AML-193 (cell line): ENCODE measurements at places on chromosomes 7 and 10.

- DNase-seq, result no peak
Observed at GRCh38 chr7:134905375-134905774, 80.9 kb upstream of the AGBL3 start.

- DNase-seq, result no peak
Observed at GRCh38 chr10:792083-792791, 102.8 kb upstream of the DIP2C start.

DNA sequence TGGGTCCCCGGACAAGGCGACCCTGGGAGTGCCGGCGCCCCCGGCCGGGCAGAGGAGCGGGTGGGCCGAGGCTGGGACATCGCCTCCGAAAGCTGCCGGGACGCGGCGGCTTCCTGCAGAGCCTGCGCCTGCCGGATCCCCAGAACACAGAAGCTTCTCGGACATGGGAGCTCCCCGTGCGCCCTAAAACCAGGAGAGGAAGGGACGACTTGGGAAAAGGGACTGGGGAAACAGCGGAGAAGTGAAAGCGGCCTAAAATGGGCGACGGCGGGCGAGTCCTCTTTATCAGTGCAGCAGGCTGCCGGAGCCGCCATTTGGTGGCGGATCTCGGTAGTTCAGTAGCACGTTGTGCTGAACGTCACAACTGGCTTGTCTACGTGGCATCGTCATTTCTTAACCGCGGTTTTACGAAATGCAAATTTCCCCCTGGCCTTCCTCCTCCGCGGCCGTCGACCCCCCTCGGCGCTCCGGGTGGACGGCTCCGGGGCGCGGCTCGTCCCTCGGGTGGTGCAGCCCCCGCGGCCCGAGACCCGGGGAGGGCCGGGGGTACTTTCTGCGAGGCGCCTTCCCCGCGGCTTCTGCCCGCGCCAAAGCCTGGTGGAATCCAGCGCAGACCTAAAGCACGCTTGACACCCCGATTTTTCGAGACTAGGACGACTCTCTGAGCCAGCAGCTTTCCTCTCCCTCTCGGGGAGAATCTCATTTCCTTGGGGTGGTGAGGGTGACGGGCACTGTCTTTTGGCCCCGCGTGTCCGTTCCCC lies 9.9 kb upstream of the SPAG6 start:
- no peak for DNase-seq

- DNase-seq, result no peak
Observed at GRCh38 chr10:52639652-52640051, 132.9 kb downstream of the MBL2 start.

DNA sequence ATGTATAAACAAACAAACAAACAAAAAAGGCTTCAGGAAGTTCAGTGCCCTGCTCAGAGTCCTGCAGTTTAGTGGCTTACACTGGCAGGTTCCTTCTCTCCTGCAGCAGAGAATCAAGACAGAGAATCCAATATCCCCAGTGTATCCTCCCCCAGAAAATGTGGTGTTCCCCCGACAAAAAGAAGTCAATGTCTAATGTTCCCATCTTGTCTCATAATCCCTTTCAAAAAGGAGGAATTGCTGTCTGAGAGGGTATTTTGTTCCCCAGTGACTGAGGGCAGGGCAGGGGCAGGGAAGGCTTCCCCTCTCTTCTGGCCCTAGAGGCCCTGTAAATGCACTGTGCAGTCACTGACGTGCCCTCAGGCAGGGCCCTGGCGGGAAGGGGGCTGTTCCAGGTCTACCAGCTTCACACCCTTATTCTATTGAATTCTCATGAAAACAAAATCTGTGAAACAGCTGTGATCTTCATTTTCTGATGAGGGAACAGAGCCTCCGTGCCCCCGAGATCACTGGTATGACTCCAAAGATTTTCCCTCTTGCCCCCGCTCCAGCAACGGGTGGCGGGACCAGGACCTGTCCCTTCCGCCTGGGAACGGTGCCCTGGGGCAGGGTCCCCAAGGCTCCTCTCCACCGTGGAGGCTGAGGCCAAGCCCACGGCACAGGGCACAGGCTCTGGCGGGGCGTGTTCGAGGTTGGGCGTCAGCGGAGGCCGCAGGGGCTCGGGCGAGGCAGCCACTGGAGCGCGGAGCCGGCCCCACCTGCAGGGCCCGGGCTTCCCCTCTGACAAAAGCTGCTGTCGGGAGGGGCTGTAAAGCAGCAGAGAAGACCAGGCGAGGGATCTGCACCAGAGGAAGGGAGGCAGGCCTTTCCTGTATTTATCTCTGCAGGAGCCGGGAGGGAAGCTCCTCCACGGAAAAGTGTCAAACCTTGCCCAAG lies 13.4 kb upstream of the WDFY4 start:
- no peak for DNase-seq

DNA sequence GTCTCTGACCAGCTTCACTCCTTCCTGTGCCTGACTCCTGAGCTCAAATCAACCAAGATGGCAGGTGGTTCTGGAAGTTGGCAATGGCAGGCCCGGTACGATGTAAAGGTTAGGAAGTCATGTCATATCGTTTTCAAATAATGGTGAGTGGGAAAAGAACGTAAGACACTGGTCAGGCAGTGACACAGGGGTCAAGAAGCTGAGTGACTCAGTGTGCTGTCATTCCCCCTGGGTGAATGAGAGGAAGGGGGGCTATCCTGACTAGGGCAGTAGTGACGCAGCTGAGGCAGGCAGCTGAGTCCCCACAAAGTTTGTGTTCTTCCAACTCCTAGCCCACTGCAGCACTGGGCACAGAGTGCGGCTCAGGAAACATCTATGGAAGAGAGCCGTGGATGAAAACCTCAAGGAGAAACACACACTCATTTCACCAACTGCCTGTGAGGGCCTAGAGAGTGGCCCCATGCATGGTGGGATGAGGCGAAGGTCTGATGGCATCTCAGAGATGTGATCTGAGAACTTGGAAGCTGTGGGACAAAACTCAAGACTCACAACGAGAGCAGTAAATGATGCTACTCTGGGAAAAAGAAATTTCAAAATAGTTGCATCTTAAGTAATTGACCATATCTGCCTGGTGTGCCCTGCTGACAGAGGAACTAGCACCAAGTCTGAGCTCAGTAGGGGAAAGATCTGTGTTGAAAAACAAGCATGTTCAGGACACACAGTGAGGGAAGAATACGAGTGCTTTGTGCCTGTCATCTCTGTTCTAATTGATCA lies 23.2 kb downstream of the CREB3L2 start:
- DNase-seq, result peak; percentile 6

DNA sequence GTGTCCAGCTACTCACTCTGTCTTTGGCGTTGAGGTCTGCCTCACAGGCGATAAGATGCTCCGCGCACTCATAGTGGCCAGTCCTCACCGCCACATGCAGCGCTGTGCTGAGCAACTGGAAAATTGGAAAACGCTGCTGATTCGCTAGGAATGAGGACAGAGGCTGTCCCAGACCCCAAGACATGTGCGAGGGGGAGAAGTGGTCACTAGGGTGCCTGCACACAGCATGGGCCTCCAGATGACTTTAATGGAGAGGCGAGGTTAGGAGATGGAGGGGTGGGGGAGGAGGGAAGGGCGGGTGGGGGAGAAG lies 5.2 kb downstream of the ANKRD1 start:
- no peak for DNase-seq

DNA sequence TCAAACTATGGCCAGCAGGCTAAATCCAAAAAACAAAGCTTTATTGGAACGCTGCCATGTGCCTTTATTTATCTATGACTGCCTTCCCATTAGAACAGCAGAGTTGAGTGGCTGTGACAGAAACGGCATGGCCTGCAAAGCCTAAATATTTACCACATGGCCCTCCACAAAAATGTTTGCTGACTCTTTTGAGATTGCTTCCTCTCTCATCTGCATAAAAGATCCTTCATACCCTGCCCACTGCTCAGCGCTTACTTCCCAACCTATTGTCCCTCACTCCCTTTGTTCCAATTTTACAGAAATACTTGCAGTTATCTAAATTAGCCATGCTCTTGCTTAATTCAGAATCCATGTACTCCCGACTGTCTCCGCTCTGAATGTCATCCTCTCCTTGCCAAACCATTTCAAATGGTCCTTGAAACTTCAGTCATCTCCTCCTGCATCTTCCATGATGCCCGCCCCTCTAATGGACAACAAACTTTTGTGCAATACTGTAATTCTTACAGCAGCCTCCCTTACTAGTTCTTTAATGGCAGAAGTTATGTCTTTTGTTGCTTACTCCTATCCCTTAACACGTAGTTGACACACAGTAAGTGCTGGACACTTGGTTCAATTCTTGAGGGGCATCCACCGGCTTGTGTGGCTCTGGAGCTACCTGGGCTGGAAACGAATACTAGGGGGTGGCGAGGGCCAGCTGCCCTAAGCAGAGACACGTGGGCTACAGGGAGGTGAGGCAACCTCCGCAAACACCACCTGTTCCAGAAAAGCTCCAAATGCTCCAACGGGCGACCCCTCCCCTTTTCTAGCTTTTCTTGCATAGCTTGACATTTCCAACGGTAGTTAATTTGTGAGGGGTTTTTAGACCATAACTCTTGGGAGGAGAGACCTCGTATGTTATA lies 832 bp downstream of the XRCC2 start:
- peak; percentile 52 for DNase-seq

- no peak for DNase-seq
Observed at GRCh38 chr7:134920026-134920753, 66.1 kb upstream of the AGBL3 start.

- DNase-seq, result peak; percentile 60
Observed at GRCh38 chr7:30028216-30028748, at the start of gene PLEKHA8. TSS of gene PLEKHA8 (plus strand) at chr7:30028412. CDS start at chr7:30028763, 351 bp downstream.
